Non-pigmented ciliary epithelial cell (primary cell): ENCODE measurements at places on chromosomes 3 and 15.

- DNase-seq = no peak
Measured at GRCh38 chr3:188106887-188107830, 46.8 kb upstream of the LPP start.

- DNase-seq = no peak
Measured at GRCh38 chr3:163951397-163951987, 1126.8 kb downstream of the SI start.

DNA sequence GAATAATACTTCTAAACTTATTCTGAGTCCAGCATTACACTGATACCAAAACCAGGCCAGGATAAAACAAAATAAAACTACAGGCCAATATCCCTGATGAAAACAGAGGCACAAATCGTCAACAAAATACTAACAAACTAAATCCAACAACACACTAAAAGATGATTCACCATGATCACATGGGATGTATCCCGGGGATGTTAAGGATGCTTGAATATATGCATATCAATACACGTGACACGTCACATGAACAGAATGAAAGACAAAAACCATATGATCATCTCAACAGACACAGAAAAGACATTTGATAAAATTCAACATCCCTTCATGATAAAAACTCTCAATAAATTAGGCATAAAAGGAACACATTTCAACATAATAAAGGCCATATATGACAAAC is 91.5 kb downstream of the CSNK1G1 start:
- DNase-seq = no peak

DNA sequence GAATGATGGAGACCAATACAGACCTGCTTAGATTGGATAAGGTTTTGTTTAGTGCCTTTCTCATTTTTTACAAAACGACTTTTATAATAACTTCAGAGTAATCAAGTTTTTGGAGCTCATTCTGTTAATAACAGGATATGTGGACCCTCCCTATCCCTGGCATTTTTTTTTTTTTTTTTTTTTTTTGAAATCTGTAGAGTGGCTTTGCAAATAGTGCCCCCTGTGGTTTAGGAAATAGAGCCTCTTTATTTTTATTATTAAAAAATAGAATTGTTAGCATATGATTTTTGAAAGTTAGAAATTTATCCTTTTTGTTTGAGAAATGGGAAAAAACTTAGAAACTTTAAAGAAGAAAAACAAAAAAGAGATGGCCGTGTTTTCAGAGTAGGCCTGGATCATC is 11.4 kb downstream of the SKIL start:
- DNase-seq = no peak

GRCh38 chr15:96356494-96357455 is 26.3 kb downstream of the NR2F2 start:
- peak; percentile 48 for DNase-seq

GRCh38 chr3:105653868-105654267 is 214.9 kb downstream of the CBLB start:
- DNase-seq = no peak

DNA sequence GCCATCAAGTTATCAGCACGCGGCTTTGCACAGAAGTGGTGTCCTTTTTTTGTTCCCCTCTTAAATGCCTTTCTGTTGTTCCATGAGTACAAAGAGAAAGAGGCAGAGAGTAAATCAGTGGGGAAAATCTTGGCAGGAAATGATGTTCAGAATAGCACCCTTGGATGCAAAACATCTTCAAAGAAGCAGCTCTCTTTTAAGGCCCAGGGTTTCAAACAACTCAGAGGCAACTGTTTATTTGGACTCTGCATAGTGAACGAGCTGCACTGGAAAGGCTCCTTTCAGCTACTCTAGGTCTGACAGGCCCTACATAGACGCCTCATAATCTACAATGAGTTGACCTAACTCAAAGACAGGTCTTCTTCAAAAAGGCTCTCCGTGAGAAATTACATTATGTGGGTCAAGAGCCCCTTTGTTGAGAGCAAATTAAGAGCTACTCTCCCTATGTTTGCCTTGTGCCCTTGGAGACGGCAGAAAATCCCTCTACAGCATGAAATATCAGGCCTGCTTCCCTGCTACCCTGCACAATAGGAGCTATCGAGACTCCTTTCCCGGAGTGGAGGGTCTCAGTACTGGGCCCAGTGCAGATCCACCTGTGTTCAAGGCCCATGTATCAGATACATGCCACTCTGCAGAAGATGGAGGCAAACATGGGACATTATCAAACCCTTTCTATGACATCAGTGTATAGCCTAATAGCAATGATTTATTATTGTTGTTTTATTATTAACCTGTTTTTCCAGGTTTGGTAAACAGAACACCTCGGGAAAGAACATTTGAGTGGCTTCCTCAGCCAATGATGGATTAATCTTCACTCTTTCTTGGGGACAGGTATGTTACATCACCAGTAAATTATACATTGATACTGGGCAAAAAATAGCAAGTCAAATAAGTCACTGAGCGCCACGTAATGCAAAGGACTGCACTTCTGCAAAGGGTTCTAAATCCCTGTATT is 53.1 kb downstream of the HEG1 start:
- DNase-seq = no peak

DNA sequence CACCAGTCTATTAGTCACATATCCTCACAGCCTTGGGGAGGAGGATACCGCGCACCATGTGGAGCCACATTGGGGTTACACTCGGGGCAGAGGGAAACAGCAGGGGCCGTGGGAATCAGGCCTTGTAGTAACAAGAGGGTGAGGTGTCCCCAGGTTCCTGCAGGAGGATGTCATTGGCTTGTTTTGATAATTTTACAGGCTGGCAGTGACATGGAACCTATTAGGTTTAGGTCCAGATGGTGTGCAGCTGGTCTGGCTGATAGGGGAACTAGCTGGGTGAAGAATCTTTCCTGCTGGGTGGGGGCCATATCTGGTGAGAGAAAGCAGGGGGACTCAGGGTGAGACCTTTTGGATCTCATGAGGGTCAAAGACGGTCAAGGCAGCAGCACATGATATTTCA is 9.8 kb upstream of the MEF2A start:
- DNase-seq = no peak
